ENCODE measurements at places on chromosomes 7 and 10.

DNA sequence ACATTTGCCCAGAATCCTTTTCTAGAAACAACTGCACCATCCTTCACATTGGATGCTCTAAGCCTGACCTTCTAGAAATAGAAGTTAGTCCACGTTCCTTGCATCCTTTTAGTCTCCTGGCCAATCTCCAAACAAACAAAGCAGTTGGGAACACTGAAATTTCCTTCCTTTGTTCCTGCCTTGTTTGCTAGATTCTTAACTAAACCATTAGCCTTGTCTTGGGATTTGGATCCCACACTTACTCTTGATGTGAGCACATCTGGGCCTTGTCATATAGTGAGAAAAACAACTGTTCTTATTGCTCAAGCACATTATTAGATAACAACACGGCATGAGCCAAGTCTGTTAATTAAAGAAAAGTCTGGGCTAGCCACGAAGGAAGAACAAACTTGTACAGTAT, 319.3 kb upstream of the GHITM start:
- DNase-seq = no peak

DNA sequence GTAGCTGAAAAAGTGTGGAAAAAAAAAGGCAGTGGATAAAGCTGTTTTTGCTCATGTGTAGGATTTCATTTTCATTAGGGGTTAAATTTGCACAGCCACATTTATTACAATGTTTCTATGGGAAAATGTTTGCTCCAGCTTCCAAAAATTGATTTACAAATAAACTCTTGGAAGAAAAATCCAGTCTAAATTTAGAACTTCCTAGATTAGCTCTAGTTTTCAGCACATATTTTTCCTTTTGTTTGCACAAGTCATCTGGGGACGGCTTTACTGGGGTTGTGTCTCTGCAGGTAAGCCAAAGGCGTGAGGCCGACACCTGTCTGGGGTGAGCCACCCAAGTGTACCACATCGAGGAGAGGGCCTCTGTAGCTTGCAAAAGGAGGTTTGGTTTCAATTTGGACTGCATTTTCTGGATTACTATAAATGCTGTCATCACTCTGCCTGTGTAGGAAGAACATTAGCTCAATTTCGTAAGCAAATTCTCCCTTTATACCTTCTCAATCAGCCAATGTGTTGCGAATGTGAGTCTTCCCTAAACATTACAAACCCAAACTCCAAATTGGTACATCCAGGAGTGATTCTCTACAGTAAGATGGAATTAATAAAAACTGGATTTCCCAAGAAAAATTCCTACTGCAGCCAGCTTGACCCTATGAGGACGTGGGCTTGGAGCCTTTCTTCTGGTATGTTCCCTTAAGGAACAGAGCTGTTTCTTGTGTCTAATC, 89.5 kb upstream of the ZNF438 start:
- DNase-seq = no peak

DNA sequence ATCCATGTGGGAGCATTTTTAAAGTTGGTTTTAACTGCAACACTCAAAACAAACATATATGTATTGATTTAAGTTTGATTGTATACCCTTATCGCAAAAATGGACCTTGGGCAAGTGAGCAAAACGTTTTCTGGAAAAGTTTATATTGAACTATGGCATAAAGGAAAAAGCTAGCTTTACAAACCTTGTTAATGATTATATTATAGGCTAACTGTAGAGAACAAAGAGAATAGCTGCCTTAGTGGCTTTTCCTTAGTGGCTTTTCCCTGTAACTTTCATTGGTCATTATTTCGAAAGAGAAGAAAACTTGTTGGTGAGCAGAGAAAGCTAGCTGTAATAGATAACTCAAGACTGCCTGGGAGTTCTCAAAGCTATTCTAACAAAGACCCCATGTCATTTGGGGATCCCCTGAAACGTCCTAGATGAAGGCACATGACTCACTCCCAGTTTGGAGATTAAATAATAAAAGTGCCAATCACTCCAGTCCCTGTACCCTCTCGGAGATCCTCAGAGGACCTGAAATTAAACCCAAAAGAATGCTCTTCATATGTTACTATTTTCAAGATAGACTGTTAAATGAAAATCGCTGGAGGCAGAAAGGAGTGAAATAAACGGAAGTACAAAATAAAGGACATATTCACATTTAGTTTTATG, 92.1 kb downstream of the SRI start:
- no peak for DNase-seq

DNA sequence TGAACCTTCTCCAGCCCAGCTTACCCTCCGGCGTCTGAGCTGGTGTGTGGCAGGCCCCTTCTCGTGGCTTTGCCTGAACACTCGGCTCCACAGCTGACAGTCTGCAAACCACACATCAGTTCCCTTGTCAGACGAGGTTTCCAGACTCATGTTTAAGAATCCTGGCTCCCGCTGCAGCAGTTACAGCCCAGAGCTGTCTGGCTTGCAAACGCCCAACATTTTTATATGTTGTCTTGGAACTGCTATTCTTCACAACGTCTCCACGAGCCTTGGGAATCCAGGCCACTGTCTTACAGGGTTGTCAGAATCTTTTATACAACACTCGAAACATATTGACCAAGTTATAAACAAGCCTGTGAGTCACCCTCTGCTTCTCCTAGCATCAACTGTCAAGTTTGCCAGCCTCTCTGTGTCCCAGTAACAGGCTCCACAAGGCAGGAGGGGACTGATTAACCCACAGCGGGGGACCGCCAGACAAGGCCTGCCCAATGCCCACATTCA, 68.1 kb downstream of the TNS3 start:
- no peak for DNase-seq

DNA sequence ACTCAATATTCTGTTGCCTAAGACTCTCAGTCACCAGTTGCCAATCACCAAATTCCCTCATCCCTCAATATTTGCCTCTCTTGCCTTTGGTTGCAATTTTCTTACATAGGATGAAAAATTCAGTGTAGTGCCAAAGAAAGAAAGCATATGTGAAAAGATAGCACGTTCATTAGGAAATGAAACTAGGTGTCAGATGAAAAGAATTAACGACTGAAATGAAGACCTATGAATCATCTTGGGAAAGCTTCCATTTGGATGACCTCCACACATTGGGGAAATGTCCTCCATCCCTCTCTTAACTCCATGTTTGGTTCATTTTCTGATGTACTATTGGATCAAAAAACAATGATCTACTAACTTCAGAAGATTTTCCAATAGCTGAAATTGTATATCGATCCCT, 145.1 kb upstream of the MEOX2 start:
- no peak for DNase-seq

DNA sequence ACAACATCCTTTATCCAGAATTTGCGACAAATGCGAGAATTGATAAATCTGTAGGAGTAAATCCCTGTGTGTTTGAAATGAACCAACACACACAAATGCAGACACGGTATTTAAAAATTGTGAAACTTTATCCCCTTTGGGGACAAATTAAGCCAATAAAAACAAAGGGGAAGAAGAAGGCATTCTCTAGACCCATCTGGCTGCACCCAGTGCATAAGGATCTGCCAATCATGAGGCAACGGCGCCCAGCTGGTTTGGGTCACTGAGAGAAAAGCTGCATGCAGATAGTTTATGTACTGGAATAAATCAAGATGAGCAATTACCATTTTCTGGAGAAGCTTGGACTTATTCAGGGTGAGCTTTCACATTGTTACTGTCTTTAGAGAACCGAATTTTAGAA, 45.7 kb downstream of the VAX1 start:
- no peak for DNase-seq

GRCh38 chr7:44172803-44173424, 16.3 kb downstream of the GCK start:
- peak; percentile 71 for DNase-seq
